ENCODE measurements at places on chromosomes 7 and 10.

DNA sequence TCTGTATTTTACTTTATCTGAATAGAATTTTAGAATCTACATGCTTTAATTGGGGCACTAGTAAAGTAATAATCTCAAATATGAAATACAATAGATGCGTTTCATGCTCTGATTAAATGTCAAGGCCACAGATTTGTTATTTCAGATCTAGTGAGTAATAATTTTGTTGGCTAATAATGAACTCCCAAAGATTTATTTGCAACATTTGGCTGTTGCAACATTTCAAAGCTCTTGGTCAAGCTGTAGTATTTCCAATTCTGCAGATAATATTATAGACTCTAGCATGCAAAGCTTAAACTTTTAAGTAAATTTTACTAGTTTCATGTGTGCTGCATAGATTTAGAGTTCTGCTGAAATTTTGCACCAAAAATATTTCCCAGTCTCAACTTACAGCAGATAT lies 16.7 kb downstream of the LRRN3 start:
- no peak for DNase-seq

GRCh38 chr10:14425034-14425433 lies 94.3 kb upstream of the FRMD4A start:
- no peak for DNase-seq

- no peak for DNase-seq
Measured at GRCh38 chr10:88246675-88247074, 336.4 kb downstream of the RNLS start.

- no peak for DNase-seq
Measured at GRCh38 chr7:79702116-79702515, 248.6 kb upstream of the MAGI2 start.

GRCh38 chr10:80405626-80406025 lies 2.7 kb upstream of the PRXL2A start:
- no peak for DNase-seq

DNA sequence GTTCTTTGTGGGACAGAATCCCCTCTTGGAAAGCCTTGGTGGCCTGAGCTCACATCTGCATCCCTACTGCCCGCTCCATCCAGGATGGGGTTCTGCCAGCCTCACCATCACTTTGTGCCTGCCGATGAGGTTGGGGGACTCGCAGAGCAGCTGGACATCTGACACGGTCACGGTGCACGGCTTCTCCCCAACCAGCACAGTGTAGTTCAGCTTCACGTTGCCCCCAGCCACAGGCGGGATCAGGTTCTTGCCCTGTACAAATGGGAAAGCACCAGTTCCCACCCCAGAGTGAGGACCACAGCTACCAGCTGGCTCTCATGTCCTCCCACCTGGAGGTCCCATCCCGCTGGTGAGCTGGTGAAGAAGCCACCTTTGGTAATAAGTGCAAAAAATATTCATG lies 395.8 kb downstream of the PLXNA4 start:
- no peak for DNase-seq

DNA sequence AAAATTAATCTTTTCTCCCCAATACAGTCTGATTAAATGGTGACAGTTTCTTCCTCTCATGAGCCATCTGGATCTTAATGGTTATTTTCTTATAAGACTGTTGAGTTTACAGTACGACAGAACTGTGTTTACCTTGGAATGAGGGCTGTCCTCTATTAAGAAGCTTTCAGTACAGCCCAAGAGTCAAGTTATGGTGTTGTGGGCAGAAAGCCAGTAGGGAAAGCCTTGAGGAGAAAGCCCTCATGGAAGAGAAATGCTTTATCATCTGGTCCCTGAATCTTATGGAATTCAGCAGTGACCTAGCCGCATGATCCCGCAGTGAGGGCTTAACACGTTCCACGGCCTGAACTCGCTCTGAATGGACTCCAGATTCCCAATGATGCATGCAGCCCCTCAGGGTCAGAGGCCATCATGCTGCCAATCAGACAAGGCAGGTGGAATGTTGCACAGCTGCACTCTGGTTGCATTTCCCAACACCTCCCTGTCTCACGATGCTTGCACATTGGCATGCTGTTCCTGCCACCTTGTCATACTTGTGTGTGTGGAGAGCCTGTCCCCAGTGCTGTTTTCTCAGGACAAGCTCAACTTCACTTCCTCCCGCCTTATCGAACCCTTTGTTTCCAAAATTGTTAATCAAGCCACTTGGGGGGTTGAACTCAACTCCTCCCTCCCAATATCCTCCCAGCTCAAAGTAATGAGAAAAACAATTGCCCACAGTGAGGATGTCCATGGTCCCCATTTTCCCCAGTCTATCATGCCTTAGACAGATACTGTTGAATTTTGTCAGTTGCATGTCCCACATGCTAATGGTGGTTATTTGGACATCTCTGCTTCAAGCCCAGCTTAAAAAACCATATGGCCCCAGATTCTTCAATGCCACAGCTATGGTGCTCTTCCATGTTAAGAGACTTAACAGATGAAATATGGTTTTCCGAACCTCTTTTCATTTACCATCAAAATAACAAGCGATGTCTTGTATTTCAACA lies 211.1 kb upstream of the TCF7L2 start:
- no peak for DNase-seq

- DNase-seq, result no peak
Measured at GRCh38 chr10:8956400-8956799, 901.9 kb downstream of the GATA3 start.

DNA sequence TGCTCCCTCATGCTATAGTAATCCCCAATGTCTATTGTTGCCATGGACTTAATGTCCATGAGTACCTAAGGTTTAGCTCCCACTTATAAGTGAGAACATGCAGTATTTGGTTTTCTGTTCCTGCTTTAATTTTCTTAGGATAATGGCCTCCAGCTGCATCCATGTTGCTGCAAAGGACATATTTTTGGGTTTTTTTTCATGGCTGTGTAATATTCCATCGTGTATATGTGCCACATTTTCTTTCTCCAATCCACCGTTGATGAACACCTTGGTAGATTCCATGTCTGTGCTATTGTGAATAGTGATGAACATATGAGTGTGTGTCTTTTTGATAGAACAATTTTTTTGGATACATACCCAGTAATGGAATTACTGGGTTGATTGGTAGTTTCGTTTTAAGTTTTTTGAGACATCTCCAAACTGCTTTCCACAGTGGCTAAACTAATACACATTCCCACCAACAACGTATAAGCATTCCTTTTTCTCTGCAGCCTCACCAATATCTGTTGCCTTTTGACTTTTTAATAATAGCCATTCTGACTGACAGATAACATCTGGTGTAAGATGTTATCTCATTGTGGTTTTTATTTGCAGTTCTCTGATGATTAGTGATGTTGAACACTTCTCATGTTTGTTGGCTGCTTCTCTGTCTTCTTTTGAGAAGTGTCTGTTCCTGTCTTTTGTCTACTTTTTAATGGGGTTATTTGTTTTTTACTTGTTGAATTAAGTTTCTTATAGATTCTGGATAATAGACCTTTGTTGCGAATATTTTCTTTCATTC lies 68.8 kb upstream of the IFRD1 start:
- DNase-seq, result no peak

GRCh38 chr7:145106001-145106400 lies 270.1 kb upstream of the TPK1 start:
- DNase-seq, result no peak

- no peak for DNase-seq
Measured at GRCh38 chr10:116829711-116830110, 19.6 kb upstream of the ENO4 start.

DNA sequence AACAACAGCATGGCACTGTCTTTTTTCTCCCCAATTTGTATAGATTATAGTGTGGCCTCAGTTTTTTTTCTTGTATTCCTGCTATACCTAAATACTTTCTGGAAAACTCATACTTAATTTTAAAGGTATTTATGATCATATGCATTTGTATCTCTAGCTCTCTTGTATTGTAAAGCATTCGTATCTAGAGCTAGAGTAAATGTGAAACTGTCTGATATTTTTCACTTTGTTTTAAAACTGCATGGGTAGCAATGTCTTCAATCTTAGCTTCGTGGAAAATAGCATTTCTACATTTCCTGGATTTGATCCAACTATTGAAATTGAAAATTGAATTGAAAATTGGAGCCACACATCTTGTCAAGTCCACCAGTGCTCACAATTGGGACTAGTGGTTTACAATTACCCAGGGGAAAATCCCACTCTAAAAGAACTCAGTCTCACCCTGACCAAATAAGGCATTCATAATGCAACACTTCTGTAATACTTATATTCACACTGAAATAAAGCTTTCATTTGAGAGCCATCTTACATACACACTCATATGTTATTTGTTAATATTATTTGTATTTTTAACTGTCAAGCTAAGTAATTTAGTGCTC lies 51.3 kb upstream of the KLF6 start:
- no peak for DNase-seq

GRCh38 chr10:86899670-86900276 lies 57.6 kb downstream of the MMRN2 start:
- DNase-seq, result no peak

- no peak for DNase-seq
Measured at GRCh38 chr10:27620430-27621397, 116.6 kb downstream of the RAB18 start.

- DNase-seq, result no peak
Measured at GRCh38 chr10:28120043-28120749, 121.3 kb upstream of the ODAD2 start.

All from stimulated activated CD8-positive, alpha-beta memory T cell treated with anti-CD3 and anti-CD28 coated beads, Interleukin-4, amount 100 ng/mL, for 1 hour (primary cell).